Left ventricle myocardium superior (tissue), 1 donor: ENCODE measurements at places on chromosomes 11 and 22. TPM values are rescaled to one million over a fixed set of nuclear protein-coding genes. Genes with fewer than 3 reads are reported as not detected.

GAS2 gene
- 13.0 TPM for total RNA-seq

FOLR2 gene
- total RNA-seq, result 21.9 TPM

INS gene
- not detected for total RNA-seq

DNA sequence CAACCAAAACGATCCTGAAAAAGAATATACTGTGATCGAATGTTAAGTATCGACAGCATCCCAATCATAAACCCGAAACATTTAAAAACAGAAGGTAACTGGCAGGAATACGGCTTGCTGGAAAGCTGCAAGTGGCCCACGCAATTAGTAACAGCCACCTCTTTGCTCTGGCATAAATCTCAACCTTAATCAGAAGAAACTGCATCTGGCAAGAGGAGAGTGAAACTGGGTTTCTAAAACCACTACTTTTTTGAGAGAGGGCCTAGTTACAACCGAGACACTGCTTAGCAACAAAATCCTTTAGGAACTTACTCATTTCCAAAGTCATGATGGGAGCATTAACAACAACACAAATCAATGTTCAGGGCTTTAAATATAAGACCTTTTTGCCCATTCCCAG lies 7.9 kb downstream of the NCAPD3 start:
- DNase-seq, result no peak

DNA sequence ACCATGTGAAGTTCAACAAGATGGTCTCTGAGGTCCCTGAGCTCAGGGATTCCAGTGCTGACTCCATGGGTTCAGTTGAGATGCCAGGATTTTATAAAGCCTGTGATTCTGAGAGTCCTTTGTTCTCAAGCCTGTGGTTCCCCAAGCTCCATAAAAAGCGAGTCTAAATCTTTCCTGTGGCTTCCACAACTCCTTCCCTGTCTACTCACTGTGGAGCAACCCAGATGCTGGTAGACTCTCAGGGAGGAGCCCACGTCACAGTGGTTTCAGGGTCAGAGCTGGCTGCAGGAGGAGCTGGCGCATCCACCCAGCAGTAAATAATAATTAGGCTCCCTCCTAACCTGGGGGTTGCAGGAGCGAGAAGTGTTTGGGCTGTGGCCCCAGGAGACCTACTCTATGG lies 2.0 kb upstream of the RELT start:
- no peak for DNase-seq

GRCh38 chr11:760236-760635 lies 13.0 kb downstream of the TALDO1 start:
- no peak for DNase-seq

DNA sequence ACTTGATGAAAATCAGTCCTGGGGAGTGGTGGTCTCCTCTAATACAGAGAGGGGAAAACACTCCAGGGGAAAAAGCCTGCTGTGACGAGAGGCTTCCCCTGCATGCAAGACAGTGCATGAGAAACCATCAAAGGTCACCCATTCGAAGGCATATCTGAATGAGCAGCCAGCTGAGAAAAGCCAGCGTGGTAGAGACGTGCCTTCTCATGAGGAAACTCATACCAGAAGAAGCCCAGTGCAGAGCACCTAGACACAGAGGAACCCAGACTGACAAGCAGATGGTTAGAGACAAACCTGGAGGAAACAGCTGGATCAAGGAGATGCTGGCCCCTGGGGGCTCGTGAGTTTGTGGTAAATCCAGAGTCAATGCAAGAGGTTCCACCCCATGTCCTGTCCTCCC lies 534.8 kb downstream of the BRD1 start:
- no peak for DNase-seq
